ENCODE measurements at places on chromosomes 1 and 21. TPM values are rescaled to one million over a fixed set of nuclear protein-coding genes. Genes with fewer than 3 reads are reported as not detected.

DNA sequence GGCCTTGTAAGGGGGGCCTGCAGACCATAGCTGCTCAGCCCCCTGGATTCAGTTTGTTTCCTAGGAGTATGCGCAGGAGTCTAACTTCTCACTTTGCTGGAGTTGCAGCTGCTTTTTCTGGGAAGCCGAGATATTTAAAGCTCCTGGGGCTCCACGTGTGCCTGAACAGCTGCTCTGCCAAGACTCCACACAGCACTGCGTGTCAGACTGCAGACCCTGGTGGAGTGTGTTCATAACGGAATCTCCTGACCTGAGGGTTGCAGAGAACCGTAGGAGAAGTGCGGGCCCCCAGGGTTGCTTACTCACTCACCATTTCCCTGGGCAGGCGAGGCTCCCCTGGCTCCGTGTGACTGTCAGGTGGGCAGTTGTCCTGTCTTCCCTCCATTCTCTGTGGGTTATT lies 474.3 kb upstream of the TMPRSS15 start:
- no peaks in the 10 kb centered on the region for H3K27me3 ChIP-seq
- DNase-seq = no peak
- H3K27ac ChIP-seq = no peak overlapping the region
- no peaks in the 10 kb centered on the region for H3K36me3 ChIP-seq
- H3K4me3 ChIP-seq = no peak overlapping the region

DNA sequence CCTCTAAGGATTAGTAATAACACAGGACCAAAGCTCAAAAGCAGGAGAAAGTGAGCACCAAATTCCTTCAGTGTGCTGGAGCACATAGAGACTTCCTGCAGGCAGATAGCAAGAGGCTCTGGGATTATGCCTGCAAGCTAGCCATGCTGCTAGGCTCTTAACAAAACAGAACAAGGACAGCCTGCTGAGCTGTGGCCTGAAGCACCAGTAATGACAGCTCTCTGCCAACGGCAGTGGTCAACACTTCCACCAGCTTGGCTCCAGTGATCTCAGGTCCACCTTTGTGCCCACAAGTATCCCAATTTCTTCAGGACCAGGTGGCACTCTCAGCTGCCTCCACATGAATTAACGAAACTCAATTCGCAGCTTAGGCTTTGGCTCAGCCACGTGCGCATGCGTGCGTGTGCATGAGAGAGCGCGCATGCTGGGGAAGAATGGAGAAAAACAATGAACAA lies 64.2 kb downstream of the SLC45A1 start:
- H3K4me1 ChIP-seq = peaks cover 66% of the 10 kb centered on the region
- H3K4me3 ChIP-seq = no peak overlapping the region
- H3K27me3 ChIP-seq = no peaks in the 10 kb centered on the region
- peak overlapping the region; percentile 60 for H3K27ac ChIP-seq
- H3K36me3 ChIP-seq = no peaks in the 10 kb centered on the region

DNA sequence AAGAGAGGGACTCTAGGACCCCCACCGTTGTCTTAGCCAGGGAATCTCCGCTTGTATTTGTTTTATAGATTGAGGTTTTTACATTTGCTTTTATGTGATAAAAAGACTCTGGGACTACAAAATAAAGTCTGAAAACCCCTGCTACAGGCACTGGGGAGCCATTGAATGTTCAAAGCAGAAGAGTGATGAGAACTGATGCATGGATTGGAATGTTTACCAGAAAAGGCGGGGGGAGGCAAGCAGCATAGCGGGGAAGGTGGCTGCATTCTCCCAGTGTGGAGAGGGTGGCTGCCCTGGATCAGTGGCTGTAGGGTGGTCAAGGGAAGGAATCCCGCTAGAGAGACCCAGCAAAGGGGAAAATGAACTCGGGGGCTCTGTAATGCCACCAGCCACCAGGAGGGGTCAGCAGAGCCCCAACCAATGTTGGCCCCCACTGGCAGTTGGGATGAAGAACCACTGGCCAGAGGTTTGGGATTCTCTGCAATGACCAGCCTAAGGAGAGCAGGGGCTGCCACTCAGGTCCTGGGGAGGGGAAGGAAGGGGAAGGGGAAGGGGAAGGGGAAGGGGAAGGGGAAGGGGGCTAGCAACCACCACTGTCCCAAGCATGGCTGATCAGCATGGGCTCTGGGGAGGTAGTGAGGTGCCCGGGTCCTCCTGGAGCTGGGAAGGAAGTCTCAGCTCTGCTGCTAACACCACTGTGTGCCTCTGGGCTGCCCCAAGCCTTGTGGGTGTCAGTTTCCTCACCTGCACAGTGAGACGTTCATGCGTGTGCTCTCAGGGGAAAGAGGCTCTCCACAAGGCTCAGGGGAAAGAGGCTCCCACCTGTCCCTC lies 19.2 kb upstream of the PEF1 start:
- peaks cover 32% of the 10 kb centered on the region for H3K4me1 ChIP-seq
- no peaks in the 10 kb centered on the region for H3K36me3 ChIP-seq
- peak; percentile 53 for DNase-seq
- no peak overlapping the region for H3K4me3 ChIP-seq

DNA sequence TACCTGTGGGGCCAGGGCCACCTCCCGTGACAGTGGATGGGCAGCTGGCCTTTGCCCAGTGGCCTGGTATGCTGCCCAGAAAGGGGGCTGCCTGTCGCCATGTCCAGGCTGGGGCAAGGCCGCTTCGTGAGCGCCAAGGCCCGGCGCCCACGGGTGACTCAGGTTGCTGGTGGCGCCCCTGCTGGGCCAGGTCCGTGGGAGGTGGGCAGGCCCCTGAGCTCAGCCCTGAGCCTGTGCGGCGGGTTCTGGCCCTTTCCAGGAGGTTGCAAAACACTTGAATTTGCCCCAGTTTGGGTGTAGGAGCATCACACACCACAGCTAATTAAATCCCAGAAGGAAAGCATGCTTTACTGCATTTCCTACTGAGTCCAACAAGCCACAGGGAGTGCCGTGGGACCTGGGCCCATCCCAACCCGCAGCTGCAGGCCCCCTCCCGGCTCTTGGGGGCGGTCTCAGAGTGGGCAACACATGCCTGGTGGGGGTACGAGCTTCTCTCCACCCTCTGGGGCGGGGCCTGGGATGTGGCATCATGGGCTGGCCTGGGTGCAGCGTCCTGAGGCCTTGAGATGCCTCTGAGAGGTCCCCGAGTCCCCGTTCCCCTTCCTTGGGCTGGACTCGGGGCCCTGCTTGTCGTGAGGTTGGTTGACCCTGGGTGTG lies 159.8 kb downstream of the PEX14 start:
- H3K4me1 ChIP-seq = no peaks in the 10 kb centered on the region
- peaks cover 6% of the 10 kb centered on the region for H3K36me3 ChIP-seq
- no peak overlapping the region for H3K4me3 ChIP-seq
- H3K27ac ChIP-seq = peak overlapping the region; percentile 1
- H3K27me3 ChIP-seq = no peaks in the 10 kb centered on the region
- DNase-seq = no peak

DNA sequence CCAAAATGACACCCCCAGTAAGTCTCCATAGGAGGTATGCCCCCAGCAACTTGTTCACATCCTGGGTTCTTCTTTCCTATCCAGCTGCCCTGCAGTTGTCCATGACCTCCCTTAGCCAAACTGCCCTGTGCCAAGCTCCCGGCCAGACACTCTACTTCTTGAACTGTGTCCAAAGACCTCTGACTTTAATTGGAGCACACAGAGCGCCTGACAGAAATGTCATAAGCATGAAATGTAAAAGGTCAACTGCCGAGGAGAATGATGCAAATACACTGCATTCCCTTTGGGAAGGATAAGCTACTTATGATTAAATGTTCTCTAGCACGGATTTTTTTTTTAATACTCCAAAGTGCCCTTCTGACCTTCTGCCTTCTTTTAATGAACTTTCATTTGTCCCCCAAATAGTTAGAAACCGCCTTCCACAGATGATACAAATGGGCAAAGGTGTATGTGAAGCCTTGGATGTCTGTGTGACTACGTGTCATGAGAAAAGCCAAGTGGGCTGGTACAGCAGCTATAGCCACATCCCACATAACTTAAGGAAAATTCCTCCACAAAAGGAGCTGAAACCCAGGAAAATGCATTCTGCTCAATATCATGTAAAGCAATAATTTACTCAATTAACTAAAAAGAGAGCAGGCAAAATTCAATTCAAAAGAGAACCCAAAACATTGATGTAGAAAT lies 26.8 kb downstream of the PALMD start:
- DNase-seq = peak; percentile 62
- H3K36me3 ChIP-seq = no peaks in the 10 kb centered on the region
- no peak overlapping the region for H3K4me3 ChIP-seq
- H3K27ac ChIP-seq = peak overlapping the region; percentile 53
- H3K27me3 ChIP-seq = no peaks in the 10 kb centered on the region

- H3K36me3 ChIP-seq = no peaks in the 10 kb centered on the region
- H3K27me3 ChIP-seq = no peaks in the 10 kb centered on the region
- H3K4me1 ChIP-seq = peaks cover 36% of the 10 kb centered on the region
- no peak for DNase-seq
- H3K27ac ChIP-seq = peak overlapping the region; percentile 100
- H3K4me3 ChIP-seq = peak overlapping the region; percentile 76
Measured at GRCh38 chr21:37368541-37369279, 2.1 kb downstream of the DYRK1A start.

- H3K27me3 ChIP-seq = no peaks in the 10 kb centered on the region
- H3K4me3 ChIP-seq = no peak overlapping the region
- H3K4me1 ChIP-seq = peaks cover 28% of the 10 kb centered on the region
- DNase-seq = no peak
Measured at GRCh38 chr1:223739366-223740037, 27.2 kb downstream of the CAPN2 start.

- no peaks in the 10 kb centered on the region for H3K4me1 ChIP-seq
- no peaks in the 10 kb centered on the region for H3K36me3 ChIP-seq
- no peak overlapping the region for H3K27ac ChIP-seq
- no peaks in the 10 kb centered on the region for H3K27me3 ChIP-seq
- DNase-seq = no peak
Measured at GRCh38 chr1:17330856-17331255, 22.9 kb downstream of the PADI4 start.

DNA sequence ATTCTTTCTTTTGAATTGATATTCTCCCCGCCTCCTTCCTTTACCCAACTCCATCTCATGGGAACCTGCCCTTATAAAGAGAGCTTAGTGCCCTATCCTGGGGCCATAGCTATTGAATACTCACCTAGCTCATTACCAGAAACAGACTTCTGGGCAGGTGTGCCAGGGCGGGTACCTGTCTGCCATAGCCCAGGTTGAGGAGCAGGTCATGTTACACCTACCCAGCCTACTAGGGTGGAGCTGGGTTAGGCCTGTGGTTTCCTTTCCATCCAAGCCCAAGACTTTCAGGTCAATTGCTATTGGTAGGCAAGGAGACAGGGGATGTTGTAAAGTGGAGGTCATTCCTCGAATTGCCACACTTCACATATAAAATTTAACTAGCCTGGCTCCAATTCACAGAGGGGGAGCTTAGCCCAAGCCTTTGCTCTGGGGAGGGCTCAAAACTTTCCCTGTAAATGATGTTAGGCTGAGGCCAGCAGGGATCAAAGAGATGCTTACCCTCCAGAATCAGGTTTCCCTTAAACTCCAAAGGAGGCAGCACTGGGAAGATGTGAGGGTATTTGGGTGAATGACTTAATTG lies 87.1 kb upstream of the IPO9 start:
- H3K4me1 ChIP-seq = peaks cover 9% of the 10 kb centered on the region
- no peaks in the 10 kb centered on the region for H3K27me3 ChIP-seq
- no peak overlapping the region for H3K27ac ChIP-seq
- H3K36me3 ChIP-seq = no peaks in the 10 kb centered on the region
- H3K4me3 ChIP-seq = no peak overlapping the region
- DNase-seq = no peak

- no peaks in the 10 kb centered on the region for H3K27me3 ChIP-seq
- H3K4me1 ChIP-seq = no peaks in the 10 kb centered on the region
- DNase-seq = no peak
- no peak overlapping the region for H3K27ac ChIP-seq
- no peak overlapping the region for H3K4me3 ChIP-seq
- H3K36me3 ChIP-seq = peaks cover 12% of the 10 kb centered on the region
Measured at GRCh38 chr21:45511661-45512431, 30.4 kb downstream of the SLC19A1 start.

DNA sequence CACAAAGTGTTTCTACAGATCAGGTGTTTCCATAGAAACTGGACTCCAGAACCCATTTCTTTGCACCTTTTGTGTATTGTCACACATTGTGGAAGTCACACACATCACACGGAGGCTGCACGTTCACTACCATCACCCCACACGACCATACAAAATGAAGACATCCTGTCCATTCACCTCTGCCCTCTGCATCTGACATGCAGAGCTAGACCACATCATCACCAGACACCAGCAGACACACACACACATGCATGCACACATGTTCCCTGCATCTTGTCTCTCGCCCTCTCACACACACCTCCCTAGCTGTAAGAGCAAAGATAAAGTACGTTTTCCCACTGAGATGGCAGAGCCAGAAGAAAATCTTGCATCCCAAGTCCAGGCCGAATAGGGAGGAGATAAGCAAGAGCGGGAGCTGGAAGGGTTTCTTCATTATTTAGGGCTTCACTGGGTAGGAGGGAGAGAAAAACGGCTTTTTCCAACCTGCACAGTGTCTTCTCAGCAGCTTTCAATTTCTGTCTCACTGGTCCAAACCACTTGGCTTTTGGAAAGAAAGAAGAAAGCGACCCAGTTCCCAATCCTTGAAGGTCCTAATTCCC lies 709 bp downstream of the PRELP start:
- peak overlapping the region; percentile 13 for H3K4me3 ChIP-seq
- no peaks in the 10 kb centered on the region for H3K36me3 ChIP-seq
- peak overlapping the region; percentile 71 for H3K27ac ChIP-seq
- no peak for DNase-seq
- H3K27me3 ChIP-seq = no peaks in the 10 kb centered on the region
- peaks cover 6% of the 10 kb centered on the region for H3K4me1 ChIP-seq

- H3K4me3 ChIP-seq = no peak overlapping the region
- no peaks in the 10 kb centered on the region for H3K27me3 ChIP-seq
- no peak for DNase-seq
Measured at GRCh38 chr1:179142889-179143299, 61.0 kb downstream of the TOR3A start.

- peaks cover 35% of the 10 kb centered on the region for H3K4me1 ChIP-seq
- H3K4me3 ChIP-seq = peak overlapping the region; percentile 40
- no peaks in the 10 kb centered on the region for H3K36me3 ChIP-seq
- peak; percentile 61 for DNase-seq
- H3K27me3 ChIP-seq = no peaks in the 10 kb centered on the region
- peak overlapping the region; percentile 92 for H3K27ac ChIP-seq
Measured at GRCh38 chr1:2585318-2586092, 1.1 kb upstream of the PRXL2B start.

- DNase-seq = no peak
- no peaks in the 10 kb centered on the region for H3K27me3 ChIP-seq
- no peak overlapping the region for H3K27ac ChIP-seq
- H3K4me3 ChIP-seq = no peak overlapping the region
- peaks cover 16% of the 10 kb centered on the region for H3K4me1 ChIP-seq
- no peaks in the 10 kb centered on the region for H3K36me3 ChIP-seq
Measured at GRCh38 chr1:118115567-118116295, 69.3 kb downstream of the SPAG17 start.

The AMPD1 gene
- total RNA-seq = not detected

The GJA8 gene
- total RNA-seq = not detected

The TAS1R1 gene
- total RNA-seq = not detected

The ITGB2 gene
- total RNA-seq = 79.4 TPM

The FLG gene
- total RNA-seq = not detected

The NUP210L gene
- 0.38 TPM for total RNA-seq

The ZNF593OS gene
- total RNA-seq = not detected

Data from thyroid gland (tissue), 4 donors.